ENCODE measurements at places on chromosomes 16 and 17. TPM values are rescaled to one million over a fixed set of nuclear protein-coding genes. Genes with fewer than 3 reads are reported as not detected.

DNA sequence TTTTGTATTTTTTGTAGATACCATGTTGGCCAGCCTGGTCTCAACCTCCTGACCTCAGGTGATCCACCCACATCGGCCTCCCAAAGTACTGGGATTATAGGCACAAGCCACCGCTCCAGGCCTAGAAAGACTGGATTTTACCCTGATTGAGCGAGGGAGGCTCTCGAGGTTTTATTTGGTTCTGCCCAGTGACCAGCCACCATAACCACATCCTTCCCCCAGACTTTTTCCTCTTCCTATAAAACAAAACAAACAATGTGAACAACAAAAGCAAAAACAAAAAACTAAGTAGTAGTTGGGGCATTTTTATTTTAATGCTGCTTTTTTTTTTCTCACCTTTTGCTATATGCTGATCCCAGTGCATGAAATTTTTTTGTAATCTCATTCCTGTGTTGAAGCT, 509.6 kb downstream of the MAF start:
- H3K27me3 ChIP-seq, result no peaks in the 10 kb centered on the region
- no peak for DNase-seq
- H3K27ac ChIP-seq, result no peak overlapping the region
- no peaks in the 10 kb centered on the region for H3K4me1 ChIP-seq
- no peaks in the 10 kb centered on the region for H3K36me3 ChIP-seq

MYH8 gene
- not detected for total RNA-seq

DNA sequence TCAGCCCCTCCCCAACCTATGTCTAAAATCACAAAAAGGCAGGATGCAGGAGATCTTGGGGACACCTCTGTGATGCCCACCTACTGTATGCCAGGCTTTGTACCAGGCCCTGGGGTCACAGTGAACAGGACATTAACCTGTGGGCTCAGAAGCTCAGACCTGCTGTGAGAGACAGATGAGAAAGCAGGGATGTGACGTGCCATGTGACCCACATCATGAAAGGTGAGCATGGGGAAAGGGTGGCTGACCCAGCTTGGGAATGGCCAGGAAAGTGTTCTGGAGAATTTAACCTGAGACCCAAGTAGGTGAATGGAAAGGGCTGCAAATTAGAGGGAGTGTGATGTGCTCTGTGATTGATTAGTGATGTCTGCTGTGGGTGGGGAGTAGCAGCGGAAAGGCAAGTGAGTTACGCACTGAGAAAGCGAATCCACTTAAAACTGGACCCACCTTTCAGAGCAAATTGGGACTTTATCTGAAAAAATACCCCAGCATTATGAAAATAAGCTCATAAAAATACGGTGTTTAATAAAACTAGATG, 132.2 kb downstream of the IRF8 start:
- no peak overlapping the region for H3K4me3 ChIP-seq
- peak; percentile 0 for DNase-seq
- no peaks in the 10 kb centered on the region for H3K27me3 ChIP-seq
- H3K36me3 ChIP-seq, result no peaks in the 10 kb centered on the region

KRTAP1-1 gene
- total RNA-seq, result not detected

DNA sequence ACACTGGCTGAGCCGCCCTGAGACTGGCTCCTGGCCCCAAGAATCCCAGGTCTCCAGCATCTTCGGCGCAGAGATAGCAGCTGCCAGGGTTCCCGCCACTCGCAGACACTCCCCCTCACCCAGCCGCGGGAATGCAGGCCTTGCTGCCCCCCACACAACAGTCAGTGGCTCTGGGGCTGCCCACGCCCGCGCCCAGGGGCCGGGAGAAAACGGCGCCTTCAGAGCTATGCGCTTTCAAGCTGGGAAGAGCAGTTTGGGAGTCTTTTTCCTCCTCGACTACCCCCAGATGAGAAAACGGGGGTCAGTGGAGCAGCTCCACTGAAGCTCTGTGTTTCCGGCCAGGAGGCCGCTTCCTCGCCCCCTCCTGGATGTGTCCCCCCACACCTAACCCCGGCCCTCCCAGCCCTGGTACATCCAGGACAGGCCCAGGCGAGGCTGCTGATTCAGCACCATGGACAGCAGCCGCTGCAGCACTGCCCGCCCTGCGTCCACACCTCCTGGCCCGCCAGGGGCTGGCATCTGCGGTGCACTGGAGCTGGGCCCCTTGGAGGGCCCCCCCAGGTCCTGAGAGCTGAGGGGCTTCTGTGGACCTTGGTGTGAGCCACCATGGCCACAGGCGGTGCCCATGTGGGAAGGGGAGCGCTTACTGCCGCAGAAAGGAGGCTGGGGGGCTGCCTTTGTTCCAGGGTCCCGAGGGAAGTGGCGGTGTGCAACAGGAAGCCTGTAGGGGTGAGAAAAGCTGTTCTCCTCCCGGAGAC, 35.7 kb downstream of the CACNA1H start:
- no peak overlapping the region for H3K4me3 ChIP-seq
- H3K27ac ChIP-seq, result no peak overlapping the region
- no peaks in the 10 kb centered on the region for H3K36me3 ChIP-seq
- peaks cover 4% of the 10 kb centered on the region for H3K4me1 ChIP-seq

DNA sequence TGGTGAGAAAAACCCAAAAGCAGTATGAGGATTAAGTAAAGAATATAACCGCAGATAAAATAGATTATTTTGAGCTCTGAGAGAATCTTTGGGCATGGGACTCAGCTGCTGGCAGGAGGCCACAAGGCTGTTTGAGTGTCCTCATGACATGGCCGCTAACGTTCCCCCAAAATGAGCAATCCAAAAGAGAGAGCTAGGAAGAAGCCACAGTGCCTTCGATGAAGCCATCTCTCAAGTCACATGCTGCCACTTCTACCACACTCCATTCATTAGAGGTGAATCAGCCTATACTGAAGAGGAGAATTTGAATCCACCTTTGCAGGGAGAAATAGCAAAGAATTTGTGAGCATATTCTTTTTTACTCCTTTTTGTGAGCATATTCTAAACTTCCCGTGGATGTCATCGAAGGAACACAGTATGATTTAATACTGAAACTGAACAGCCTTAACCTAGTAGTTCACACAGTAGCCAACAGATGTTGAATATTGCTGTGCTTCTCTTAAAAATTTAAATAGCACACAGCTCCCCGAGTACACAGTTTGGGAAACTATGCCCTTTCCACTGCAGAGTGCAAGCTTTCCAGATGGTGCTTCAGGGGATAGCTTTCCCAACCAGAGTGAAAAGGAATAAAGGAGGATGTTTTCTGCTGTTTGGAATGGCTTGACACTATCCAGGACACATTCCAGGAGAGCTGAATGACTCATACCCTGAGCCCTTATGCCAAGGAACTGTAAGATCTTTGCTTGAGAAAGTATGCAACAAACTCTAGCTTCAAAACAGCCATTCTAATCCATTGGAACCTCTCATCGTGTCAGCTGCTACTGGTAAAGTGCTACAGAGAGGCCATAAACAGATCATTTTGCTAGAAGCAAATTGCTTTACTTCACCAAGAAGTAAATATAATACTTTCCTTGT, 33.9 kb downstream of the ANKFY1 start:
- H3K4me3 ChIP-seq, result no peak overlapping the region
- H3K27me3 ChIP-seq, result no peaks in the 10 kb centered on the region
- peaks cover 3% of the 10 kb centered on the region for H3K36me3 ChIP-seq
- DNase-seq, result peak; percentile 60
- H3K4me1 ChIP-seq, result peaks cover 19% of the 10 kb centered on the region

KRT16 gene
- 4.2 TPM for total RNA-seq
